ENCODE measurements at places on chromosomes 13 and 19. TPM values are rescaled to one million over a fixed set of nuclear protein-coding genes. Genes with fewer than 3 reads are reported as not detected.
A peak's percentile ranks its signal among the peaks of the same experiment; 100 is the strongest.

Gene PSG1
- total RNA-seq, result not detected

Gene GMIP
- 135 TPM for total RNA-seq

Gene CEACAM19
- 0.40 TPM for total RNA-seq

DNA sequence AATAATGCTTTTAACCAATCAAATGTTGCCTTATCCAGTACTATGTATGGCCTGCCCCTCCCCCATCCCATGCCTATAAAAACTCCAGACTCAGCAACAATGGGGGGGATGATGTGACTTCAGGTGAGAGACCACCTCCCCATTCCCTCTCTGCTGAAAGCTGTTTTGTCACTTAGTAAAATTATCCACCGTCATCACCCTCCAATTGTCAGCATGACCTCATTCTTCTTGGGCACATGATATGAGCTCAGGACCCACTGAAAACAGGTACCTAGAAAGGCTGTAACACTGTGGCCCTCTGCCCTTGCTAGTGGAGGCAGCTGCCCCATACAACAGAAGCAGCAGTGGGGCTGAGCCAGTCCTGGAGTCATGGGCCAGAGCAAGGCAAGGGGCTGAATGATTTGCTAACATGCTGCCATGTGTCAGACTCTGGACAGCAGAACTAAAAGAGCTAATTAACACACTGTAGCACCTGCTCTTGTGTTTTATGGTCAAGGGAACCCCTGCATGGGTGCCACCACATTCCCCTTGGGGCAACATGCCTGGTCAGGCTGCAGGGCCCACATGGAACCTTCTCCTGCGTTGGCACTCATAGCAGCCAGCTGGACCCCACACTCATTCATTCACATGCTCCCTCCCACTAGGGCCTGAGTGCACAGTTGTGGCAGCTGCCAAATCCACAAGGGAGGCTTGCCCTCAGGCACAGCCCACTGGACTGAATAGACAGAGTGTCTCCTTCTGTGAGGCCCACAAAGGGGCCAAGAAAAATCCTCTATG, 722.2 kb upstream of the PCDH20 start:
- no peak for DNase-seq

- DNase-seq, result no peak
Observed at GRCh38 chr13:91406619-91407018, 8.2 kb downstream of the GPC5 start.

- peak; percentile 84 for DNase-seq
Observed at GRCh38 chr19:1025960-1026782, at the start of gene CNN2. Gene CNN2 (plus strand): TSS chr19:1026608. CDS start chr19:1026662, 54 bp downstream.

DNA sequence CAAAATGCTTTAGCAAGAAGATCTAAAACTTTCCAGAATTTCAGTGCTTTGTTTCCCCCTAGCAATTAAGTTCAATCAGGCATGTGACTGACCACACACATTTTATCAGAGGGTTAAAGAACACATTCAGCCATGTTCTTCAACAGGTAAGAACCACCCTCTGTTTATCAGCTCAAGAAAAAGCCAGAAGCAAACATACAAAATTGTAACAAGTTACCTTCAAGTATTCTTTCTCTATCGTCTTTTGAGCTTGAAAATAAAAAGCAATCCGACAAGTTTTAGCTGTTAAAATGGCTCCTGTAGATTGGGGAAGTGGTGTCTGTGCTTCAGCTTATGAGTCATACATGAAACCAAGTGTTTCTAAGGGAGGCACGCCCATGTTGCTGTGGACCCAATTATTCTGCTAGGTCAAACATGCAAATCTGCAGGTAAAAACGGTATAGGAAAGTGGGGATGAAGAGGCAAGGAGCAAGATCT, at the start of gene ELF1:
Gene ELF1, minus strand, starts transcription at position 306 of the 477 bp plus-strand sequence. CDS start 37,262 bp downstream, outside the sequence.
- DNase-seq, result no peak

DNA sequence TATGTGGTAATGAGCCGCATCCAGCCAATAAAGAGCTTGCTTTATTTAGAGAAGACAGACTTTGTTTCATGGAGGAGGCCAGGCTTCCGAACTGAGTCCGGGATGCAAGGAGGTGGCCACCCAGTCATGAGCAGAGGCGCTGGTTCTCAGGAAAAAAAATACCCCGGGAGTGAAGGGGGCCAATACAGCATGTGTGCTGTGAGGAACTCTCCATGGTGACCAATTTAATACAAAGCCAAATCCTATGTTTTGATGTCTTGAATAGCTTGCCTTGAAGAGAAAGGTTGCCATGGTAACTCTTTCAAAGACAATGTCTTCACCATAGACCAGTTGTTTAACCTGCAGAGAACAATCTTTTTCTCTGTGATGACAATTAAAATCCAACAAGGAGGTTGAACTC, 43.4 kb upstream of the PDCD5 start:
- DNase-seq, result no peak

GRCh38 chr13:81001828-81002385, 661.0 kb upstream of the SPRY2 start:
- no peak for DNase-seq

DNA sequence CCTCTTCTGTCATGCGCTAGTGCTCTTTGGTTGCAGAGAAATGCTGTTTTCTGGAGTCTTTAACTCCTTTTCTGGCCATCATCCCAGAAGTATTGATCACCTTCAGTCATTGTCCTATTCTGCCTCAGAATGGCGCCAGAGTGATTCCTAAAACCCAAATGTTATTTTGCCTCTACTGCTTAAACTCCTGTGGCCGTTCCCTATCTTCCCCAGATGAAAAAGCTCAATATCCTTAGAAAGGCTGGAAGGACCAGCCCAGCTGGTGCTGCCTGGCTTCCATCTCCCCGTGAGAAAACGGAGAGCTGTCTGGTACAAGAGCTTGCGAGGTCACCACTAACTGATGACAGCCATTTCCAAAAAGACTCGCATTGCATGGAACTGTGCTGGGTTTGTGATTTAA, 179.1 kb downstream of the RBM26 start:
- no peak for DNase-seq

GRCh38 chr13:40994581-40995230, 24.4 kb downstream of the ELF1 start:
- no peak for DNase-seq

GRCh38 chr19:12996406-12997094, 1.3 kb downstream of the NFIX start:
- no peak for DNase-seq

- DNase-seq, result no peak
Observed at GRCh38 chr19:39951686-39952085, 17.3 kb upstream of the FCGBP start.

DNA sequence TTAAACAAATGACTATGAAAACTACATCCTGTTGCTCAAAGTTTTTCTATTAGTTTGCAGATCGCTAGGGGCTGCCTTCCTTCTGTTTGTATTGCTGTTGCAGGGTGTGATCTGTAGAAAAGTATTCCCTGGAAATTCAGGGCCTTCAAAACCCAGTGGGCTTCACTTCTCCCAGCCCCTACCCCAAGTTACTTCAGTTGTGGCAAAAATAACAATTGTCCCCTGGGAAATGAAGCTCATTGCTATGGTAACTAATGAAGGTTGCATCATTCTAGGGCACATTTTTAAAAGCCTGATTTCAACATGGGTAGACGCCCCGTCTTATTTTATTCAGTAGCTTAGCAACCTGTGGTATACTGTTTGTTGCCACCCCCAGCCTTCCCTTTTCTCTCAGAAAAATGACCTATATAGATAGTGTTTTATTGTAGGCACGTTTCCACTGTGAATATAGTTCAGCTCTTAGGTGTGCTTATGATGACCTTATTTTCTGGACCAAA, 60.9 kb downstream of the WDFY2 start:
- DNase-seq, result no peak

DNA sequence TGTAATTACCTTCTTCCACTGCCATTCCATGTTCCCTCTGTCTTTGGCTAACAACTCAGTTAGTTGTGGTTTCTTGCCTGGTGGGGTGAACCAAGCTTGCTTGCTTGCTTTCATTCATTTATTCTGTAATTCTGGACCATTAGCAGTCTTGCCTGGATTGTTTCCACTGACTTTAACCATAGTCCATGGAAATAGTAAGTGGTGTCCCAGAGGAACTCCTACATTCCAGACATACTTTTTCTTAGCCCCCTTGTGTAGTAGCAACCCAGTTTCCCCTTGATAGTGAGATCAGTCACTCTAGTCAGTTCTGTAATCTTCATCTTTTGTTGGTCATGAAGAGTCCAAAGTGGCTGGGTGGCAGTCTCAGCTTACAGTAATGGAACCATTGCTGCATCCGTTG, 23.2 kb downstream of the PDS5B start:
- no peak for DNase-seq

DNA sequence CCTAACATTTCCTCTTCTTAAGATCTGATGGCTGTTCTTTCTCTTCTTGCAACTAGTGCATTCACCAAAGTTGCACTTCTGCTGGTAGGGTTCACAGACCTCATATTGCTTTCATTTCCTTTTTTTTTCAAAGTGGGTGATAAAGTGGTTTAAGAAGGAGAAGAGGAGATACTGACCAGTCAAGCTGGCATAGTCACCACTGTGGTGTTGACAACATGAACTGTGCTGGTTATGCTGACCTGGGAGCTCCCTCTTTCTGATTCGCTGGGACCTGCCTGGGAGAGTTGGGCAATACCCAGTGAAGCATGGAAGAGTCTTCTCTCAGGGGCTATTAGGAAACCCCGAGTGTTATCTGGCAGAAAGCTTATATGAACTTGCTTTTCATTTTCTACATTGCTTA, 222.9 kb downstream of the SLITRK5 start:
- no peak for DNase-seq

- no peak for DNase-seq
Observed at GRCh38 chr19:5683177-5683886, 2.5 kb downstream of the HSD11B1L start.

DNA sequence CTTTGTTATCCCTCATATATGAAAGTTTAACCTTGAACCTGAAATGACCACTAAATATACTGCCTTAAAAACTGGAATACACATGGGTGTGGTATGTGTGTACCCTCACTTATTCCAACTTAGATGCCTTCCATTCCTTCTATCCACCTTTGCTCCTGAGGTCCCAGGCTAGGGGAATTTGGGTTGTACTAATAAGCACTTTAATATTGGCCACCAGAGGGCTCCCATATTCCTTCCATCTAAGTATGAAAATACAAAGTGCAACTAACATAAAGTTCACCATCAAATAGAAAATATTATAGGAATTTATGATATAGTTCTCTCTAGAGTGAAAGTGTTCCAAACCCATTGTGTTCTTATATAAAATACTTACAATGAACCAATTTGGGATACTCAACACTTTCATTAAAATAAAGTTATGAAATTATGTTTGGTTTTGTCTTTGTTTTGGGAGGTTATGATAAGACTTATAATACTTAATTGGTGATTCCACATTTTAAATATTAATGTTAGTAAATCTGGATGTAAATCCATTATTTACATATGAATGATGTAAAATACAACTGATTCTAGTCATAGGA, 62.3 kb downstream of the ITGBL1 start:
- no peak for DNase-seq

DNA sequence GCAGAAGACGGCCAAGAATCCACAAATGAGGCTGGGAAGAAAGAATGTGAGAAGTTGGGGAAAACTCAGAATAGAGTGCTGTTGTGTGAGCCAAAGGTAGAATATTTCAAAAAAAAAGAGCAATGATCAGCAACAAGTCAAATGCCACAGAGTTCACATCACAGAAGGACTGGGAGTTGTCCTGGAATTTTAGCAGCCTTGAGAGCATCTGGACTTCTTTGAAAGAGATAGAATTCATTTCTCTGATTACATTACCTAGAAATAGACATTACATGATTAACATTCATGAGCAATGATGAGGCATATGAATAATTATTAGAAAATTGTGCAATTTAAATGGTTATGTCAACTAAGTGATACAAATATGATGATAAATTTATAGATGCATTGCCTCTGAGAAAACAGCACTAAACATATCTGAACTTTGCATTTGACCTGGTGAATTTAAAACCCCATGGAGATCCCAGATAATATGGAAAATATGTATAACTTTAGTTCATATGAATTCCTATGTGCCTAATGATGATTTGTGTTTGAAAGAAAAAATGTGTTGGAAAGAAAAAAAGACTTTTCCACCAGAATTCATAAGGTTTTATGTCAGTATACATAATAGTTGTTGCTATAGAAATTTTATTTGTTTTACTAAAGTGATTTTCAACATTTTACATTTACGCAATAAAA, 186.2 kb downstream of the POSTN start:
- DNase-seq, result no peak

DNA sequence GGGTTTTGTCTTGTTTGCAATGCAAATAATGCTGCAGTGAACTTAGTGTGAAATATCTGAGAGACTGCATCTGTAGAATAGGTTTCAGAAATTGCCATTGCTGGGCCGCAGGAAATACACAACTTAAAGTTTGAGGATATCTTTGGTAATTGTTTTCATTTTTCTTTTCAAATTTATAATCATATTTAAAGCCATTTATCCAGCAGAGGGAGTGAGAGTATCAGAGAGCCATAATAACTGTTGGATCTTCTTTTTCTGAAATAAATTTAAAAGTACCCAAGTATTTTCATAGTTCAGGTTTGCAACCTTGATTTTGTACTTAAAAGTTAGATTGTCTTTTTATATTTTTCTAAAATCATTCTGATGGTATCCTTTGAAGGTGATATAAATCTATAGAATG, 99.4 kb downstream of the ZMYM2 start:
- no peak for DNase-seq

GRCh38 chr13:49488563-49488962, 7.2 kb upstream of the PHF11 start:
- no peak for DNase-seq

GRCh38 chr19:50908336-50908735, 2.9 kb downstream of the KLK4 start:
- DNase-seq, result no peak

DNA sequence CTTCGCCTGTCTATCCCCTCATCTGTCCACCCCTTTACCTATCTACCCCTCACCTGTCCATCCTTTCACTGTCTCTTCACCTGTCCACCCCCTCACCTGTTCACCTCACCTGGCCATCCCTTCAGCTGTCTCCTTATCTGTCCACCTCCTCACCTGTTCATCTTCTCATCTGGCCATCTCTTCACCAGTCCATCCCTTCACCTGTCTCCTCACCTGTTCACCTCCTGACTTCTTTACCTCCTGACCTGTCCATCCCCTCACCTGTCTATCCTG, 13.2 kb upstream of the KANK2 start:
- DNase-seq, result no peak

- no peak for DNase-seq
Observed at GRCh38 chr13:31674051-31674450, 65.3 kb upstream of the RXFP2 start.

- no peak for DNase-seq
Observed at GRCh38 chr13:67148161-67148571, 82.0 kb downstream of the PCDH9 start.
